ENCODE measurements at places on chromosomes 2 and 18.
A peak's percentile ranks its signal among the peaks of the same experiment; 100 is the strongest.

GRCh38 chr2:9443526-9443925 is 20.1 kb downstream of the CPSF3 start:
- DNase-seq, result no peak

- no peak for DNase-seq
Measured at GRCh38 chr2:20242727-20243377, 17.9 kb upstream of the SDC1 start.

DNA sequence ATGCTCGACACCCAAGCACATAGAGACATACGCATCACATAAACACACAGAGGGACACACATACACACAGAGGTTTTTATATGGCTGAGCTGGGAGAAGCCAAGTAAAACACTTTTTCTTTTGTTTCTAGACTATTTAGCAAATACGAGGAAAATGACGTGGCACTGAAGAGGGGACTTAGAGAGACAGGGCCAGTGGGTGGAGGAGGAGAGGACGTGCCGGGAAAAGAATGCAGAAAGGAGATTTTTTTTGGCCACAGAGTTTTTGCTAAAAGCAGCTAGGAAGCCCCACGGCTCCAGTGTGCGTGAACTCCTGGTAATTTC is 168.5 kb upstream of the KLF7 start:
- DNase-seq, result no peak

- peak; percentile 76 for DNase-seq
Measured at GRCh38 chr2:17879137-17879912, 858 bp downstream of the KCNS3 start.

DNA sequence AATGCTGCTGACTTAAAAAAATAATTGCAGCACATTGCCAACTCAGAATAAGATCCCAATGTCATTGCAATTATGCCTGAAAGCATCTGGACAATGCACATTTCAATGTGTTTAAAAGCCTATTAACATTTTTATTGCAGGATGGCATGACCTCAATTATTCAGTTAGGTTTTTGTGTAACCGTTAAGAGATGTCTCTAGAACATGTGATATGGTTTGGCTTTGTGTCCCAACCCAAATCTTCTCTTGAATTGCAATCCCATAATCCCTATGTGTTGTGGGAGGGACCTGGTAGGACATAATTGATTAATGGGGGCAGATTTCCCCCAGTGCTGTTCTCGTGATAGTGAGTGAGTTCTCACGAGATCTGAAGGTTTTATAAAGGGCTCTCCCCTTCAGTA is 43.2 kb upstream of the ZC3H15 start:
- DNase-seq, result no peak

DNA sequence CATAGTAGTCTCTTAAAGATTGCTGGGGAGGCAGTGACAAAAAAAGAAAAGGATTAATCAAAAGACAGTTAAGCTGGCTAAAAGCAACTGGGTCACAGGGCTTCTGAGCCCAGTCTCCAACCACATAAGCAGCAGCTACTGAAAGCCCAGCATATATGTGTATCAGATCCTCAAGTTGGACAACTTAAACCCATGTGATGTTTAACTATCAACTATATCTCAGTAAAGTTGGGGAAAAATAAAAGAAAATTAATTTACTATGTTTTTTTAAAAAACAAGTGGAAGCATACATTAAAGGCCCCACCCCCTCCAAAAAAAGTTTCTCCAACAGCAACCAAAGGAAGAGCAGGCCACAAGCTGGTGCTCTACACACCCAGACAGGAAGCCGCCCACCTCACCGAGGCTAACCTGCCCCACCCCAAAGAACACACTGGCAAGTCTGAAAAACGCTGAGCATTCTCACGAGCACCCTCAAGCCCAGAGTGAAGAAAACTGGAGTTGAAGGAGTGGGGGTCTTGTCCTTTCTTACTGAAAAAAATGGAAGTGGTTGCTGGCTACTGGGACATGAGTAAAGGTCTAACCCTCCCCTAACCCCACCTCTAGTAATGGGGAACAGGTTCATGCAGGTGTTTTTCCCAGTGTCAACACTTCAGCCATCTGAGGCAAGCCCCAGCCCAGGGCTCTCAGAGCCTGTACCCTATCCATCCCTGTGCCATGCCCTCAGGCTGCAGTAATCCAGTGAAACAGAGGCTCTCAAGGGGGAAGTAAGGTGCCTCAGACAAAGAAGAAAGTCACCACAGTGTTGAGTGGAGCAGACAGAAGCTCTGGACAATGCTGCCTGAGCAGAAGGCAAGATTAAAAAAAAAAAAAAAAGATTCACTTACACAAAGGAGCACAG is 106.3 kb downstream of the GYPC start:
- no peak for DNase-seq

GRCh38 chr18:457140-457519 is 43.4 kb downstream of the COLEC12 start:
- no peak for DNase-seq

DNA sequence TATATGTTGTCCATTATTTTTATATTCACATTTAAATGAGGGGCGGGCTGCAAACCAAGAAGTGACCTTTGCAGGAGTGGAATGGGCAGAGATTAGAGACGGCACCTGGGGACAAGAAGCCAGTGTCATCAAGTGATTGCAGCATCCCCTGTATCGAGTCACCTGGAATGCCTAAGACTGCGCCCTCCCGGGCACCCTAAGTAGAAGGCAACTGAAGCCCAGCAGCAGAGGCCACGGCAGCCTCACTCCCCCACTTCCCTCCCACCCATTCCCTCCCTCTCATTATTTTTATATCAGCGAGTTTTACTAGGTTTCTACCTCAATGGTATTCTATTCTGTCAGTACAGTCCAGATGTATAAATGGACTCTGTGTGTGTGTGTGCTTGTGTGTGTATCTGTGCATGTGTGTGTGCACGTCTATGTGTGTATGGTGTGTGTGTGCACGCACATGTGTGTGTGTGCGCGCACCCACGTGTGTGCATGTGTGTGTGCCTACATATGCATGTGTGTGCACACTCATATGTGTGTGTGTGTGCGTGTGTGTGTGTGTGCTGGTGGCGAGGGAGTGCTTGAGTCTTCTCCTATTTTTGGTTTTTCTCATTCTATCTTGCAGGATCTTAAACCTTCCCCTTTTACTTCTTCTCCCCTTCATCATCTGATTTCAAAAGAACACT is 106.8 kb upstream of the SLC66A3 start:
- DNase-seq, result no peak

DNA sequence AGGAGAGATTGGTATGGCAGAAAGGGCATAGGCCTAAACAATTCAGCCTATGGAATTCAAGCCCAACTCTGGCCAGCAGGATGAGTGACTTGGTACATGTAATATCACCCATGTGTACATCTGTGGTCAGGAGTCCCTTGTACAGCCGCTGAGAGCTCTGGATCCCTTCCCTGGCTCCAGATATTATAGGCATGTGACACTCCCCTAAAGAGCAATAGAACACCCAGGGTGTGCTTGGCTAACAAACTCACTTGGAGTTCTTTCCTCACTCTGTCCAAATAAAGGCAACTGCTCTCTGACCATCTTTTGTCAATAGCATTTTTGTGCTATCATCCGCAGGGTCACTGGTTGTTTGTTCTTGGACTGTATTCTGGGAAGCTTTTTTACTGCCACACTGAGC is 197.4 kb upstream of the NCKAP5 start:
- DNase-seq, result no peak

GRCh38 chr2:226154610-226155009 is 645.0 kb downstream of the IRS1 start:
- no peak for DNase-seq

GRCh38 chr2:239529313-239530015 is 128.6 kb upstream of the HDAC4 start:
- no peak for DNase-seq

DNA sequence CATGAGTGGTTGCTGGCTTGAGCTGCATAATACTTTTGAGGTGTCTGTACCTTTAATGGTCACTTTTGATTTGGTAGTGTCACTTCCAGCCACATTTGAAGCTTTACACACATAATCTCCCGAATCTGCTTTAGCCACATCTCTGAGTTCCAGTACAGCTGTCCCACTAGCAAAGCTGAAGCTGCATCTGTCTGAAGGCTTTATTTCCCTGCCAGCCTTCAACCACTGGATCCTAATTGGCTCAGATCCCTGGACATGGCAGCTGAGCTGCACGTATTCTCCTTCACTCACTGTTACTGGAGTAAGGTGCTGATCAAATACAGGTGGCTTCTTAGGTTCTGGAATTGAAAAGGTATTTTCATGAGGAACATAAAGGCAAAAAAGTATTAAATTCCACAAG is 99.7 kb downstream of the TTN start:
- DNase-seq, result no peak

Data from iPS DF 19.7 (cell line).